ENCODE measurements at places on chromosomes 11 and 22. TPM values are rescaled to one million over a fixed set of nuclear protein-coding genes. Genes with fewer than 3 reads are reported as not detected.

TMEM191B gene
- not detected for total RNA-seq

GAL gene
- total RNA-seq = not detected

ANO9 gene
- total RNA-seq = not detected

IRF7 gene
- total RNA-seq = 6.4 TPM

MMP8 gene
- total RNA-seq = not detected

OR51E2 gene
- not detected for total RNA-seq

OR52E4 gene
- not detected for total RNA-seq

ROBO4 gene
- total RNA-seq = 15.9 TPM

OSBP2 gene
- 4.7 TPM for total RNA-seq

MOGAT2 gene
- total RNA-seq = 0.07 TPM

MMP13 gene
- total RNA-seq = 4.2 TPM

FOSL1 gene
- total RNA-seq = 71.3 TPM

DNA sequence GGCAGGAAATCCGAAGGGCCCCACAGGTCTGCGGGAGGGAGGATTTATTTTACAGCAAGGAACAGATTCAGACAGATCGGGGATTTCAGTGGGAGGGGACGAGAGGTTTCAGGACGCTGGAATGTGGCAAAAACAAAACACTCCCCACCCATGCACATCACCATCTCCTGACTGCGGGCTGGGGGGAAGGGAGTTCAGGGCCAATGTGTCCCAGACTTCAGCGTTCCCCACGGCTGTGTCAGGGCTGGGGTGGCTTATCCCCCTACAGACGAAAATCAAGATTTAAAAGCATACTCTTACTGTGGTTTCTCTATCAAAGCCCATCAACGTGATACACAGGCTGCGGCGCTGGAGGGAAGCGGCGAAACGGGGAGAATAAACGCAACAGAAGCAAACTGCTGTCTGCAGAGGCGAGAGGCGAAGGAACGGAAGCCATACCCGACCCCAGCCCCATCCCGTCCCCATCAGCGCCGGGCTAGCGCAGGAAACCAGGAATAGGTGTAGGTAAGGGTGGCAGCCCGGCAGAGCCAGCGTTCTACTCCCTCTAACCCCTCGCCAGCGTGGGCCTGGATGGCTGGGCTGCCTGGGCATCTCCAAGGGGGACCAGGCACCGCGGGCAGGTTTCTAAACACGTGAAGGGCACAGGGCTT is 2.7 kb downstream of the TENM4 start:
- peak; percentile 28 for DNase-seq

DNA sequence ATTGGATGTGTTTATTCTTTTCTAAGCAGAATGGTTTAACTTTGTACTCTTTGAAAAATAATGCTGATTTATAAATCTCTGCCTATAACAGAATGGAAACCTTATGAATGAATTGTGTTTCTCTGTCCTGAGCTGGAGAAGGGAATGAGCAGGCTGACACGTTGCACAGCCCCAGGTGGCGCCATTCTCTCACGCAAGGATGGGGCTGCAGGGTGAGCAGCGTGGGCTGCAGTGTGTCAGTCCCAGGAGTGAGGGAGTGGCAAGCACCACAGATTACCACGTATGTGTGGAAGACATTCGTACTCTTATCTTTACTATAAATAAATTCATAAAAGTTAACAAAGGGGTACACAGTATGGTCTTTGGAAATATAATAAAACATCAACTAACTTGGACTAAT is 33.4 kb downstream of the FDX1 start:
- DNase-seq = peak; percentile 6

DNA sequence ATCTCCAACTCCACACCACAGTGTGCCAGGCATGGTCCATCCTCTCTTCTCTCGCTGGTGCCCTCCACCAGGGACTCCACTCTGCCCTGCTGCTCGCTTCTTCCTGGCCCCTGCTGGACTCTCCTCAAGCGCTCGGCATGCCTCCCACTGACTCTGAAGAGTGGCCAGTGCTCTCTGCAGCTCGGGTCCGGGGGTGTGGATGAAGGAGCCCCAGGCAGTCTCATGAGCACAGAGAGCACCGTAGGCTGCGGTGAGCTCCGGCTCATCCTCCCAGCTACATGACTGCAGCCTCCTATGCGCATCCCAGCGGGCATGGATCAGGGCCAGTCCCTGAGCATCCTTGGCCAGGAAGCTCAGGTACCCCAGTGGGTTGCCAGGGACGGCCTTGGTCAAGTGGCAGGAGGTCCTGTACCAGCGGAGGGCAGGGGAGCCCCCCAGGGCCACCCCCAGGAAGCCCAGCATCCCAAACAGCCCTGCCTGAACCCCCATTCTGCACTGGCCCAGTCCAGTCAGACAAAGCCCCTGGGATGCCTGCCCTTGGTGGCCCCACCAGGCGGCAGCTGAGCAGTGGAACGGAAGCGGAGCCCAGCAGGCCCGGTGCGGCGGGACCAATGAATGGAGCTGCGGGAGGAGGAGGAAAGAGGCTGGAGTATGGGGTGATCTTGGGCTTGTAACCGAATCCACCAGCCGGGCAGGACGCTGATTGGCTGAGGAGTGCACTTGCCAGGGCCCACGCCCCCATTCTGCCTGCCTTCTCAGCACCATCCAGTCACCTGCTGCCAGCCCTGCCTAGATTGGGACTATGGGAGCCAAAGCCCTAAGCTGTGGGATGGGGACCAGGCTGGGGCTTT is at the start of gene PLA2G3:
PLA2G3 (minus strand) TSS at position 643 of the 851 bp plus-strand sequence; CDS start at position 489, 154 bp downstream.
- DNase-seq = no peak

- no peak for DNase-seq
Observed at GRCh38 chr11:120168108-120168959, 30.4 kb upstream of the TRIM29 start.

DNA sequence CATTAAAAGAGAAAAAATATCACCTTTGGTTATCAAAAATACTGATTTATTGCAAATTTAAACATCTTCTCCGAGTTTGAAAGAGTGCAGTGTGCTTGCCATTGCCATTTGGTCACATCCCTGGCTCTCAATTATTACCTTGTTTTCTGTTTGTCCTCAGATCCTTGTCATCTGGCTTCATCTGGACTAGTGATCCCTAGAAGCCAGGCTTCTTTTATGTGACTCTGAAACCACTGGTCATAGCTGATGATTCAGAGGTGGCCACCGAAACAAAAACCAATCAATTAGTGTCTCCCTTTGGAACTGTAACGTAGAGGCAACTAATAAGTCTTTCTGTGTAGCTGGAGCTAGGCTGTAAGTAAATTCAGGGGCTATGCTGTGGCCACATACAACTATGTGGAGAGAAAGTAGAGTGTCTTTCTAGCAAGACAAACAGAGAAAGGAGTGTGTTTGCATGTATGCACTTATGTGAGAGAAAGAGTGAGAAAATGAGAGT is 237.9 kb downstream of the LUZP2 start:
- no peak for DNase-seq

DNA sequence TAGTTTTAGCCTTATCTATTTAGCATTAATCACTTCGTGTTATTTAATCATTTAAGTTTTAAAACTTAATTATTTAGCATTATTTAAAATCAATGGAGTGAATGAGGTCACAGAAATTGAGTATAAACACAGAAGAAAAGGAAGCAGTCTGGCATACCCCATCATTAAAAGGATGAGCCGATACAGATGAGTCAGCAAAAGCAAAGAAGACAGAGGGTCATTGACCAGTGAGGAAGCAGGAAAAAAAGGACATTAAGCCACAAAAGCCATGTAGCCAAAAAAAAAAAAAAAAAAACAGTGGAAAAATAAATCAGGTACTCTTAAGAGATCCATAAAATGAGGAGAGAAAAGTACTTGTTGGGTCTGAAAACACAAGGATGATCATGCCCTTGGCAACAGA is 71.5 kb downstream of the TYR start:
- no peak for DNase-seq

DNA sequence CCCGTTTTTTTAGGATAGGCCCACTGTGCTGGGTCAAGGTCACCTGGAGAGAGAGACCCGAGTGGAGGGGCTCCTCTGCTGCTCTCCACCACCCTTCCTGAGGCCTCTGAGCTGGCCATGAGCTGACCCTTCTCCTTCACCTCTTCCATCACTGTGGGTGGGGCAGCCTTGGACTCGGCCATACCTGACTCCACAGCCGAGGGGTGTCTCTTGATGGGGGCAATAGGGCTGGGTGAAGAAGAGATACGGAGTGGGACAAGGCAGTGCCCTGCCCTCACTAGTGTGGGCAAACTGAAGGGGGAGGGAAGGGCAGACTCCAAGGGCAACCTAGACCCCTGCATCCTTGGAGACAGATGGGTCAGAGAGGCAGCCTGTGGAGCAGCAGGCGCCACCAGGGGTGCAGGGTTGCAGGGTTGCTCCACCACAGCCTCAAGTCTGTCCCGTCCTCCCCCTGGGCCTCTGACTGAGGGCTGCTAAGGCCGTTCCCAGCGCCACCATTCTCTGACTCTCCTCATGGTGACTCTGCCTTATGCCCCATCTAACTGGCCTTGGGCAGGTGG is 20.1 kb upstream of the NECTIN1 start:
- no peak for DNase-seq

DNA sequence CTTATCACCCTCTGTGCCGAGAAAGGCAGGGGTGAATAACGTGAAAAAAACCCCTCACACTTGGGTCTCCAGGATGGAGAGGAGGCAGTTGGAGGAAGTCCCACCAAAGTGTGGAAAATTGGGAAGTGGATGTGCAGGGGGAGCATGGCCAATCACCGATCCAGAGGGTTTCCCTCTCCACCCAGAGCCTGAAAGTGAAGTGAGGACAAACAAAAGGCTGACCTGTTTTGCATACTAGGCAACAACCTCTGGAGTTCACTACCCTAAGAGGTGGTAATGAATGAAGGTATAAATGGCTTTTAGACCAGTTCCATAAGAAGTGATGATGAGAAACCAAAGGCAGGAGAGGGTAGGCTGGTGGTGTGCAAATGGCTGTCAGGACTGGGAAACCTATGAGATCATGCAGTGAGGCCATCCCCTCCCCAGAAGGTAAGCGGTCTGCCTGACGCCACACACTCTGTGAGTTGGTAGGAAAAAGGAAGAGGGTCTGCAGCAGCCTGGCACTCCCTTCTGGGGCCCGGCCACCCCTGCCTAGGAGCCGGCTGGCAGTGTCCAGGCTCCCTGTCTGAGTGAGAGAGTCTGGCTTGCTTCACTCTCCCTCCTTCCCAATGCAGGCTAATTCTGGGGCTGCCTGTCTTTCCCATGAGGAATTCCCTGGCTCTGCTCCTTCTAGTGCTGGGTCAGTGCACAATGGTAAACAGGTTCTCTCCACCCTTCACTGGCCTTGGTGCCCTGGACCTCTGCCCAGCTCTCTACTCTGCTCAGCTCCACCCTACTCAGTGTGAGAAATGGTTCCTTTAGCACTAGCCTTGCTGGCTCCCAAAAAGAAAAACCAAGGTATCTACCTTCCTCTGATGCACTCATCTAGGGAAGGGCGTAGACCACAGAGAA is 15.6 kb downstream of the TBC1D10A start:
- DNase-seq = peak; percentile 74

- DNase-seq = no peak
Observed at GRCh38 chr11:87076874-87077429, 39.2 kb downstream of the TMEM135 start.

DNA sequence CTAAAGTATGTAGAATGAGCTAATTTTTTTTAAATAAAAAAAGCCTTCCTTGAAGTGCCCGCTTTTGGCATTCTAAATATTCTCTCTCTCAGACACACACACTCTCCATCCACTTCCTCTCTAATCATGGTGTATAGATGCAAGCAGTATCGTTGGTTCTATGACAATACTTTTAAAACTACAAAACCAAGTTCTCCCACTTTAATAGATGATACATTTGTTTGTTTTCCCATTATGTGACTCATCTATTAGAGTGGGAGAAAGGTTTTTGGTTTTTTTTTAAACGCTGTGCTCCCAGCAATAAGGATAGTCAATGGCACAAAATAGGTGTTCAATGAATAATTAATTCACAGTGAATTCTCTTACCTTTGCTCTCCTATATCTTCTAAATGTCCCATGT is 44.6 kb downstream of the FZD4 start:
- no peak for DNase-seq

- DNase-seq = no peak
Observed at GRCh38 chr11:20421946-20422345, 34.4 kb downstream of the PRMT3 start.

DNA sequence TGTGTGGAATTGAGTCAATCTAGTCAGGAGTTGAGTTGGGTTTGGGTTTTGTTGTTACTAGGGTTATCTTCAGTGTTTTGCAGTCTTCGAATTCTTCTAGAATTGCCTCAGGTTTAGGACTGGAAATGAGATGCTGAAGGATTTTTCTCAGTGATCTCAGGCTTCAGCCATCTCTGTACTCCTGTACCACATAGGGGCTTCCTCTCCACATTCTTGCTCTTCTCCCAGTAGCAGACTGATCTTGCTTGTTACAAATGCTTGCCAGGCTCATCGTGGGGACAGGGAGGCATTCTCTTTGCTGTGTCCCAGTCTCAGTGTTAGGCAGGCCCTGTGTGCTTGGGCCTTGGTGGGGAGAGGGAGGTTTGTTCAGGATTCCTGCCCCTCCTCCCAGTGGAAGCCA is 96.1 kb downstream of the LRRC32 start:
- DNase-seq = no peak

- no peak for DNase-seq
Observed at GRCh38 chr22:49738566-49738965, 89.1 kb downstream of the BRD1 start.

DNA sequence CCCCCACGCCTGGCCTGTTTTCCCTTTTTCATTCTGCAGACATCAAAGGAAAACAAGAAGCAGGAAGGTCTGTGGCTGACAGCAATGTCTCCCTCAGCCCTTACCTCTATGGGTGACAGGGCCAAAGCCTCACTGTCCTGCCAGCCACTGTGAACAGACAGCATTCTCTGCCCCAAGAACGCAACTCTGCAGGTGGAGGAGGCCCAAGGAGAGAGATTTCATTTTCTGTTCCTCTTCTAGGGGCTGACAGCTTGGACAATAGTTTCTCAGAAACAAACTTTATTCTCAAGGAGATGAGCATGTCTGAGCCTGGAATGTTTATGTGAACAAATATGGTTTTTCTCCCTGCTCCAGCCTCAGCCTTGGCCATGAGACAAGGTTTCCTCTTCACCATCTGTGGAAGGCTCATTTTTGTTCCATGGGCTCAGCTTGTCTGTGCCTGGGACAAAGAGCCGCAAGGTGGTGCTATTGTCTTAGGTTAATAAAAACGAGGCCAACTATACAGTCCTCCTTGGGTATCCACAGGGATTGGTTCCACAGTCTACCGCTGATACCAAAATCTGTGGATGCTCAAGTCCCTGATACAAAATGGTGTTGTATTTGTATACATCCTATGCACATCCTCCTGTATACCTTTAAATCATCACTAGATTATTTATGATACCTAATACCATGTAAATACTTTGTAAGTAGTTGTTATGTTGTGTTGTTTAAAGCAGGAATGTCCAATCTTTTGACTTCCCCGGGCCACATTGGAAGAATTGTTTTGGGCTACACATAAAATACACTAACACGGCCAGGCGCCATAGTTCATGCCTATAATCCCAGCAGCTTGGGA is 5.8 kb downstream of the PIWIL3 start:
- DNase-seq = peak; percentile 52

All from A172 (cell line).